ENCODE measurements at places on chromosomes 1 and 21. TPM values are rescaled to one million over a fixed set of nuclear protein-coding genes. Genes with fewer than 3 reads are reported as not detected.
A peak's percentile ranks its signal among the peaks of the same experiment; 100 is the strongest.

DNA sequence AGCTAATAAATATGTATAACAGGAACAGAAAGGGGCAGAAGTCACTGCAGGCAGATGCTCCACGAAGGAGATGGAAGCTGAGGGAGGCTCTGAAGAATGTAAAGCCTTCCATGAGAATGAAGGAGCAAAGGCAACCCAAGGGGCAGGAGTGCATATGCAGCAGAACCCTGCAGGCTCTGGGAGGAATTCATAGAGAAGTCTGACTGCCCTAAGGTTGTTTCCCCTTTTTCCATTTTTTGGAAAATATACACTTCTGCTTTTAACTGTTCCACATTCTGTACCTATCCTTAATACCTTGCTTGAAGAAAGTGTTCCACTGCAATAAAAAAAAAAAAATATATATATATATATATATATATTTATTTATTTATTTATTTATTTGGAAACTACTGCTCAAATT, 69.6 kb downstream of the CD34 start:
- no peak for DNase-seq

The EFNA1 gene
- total RNA-seq, result 24.6 TPM

DNA sequence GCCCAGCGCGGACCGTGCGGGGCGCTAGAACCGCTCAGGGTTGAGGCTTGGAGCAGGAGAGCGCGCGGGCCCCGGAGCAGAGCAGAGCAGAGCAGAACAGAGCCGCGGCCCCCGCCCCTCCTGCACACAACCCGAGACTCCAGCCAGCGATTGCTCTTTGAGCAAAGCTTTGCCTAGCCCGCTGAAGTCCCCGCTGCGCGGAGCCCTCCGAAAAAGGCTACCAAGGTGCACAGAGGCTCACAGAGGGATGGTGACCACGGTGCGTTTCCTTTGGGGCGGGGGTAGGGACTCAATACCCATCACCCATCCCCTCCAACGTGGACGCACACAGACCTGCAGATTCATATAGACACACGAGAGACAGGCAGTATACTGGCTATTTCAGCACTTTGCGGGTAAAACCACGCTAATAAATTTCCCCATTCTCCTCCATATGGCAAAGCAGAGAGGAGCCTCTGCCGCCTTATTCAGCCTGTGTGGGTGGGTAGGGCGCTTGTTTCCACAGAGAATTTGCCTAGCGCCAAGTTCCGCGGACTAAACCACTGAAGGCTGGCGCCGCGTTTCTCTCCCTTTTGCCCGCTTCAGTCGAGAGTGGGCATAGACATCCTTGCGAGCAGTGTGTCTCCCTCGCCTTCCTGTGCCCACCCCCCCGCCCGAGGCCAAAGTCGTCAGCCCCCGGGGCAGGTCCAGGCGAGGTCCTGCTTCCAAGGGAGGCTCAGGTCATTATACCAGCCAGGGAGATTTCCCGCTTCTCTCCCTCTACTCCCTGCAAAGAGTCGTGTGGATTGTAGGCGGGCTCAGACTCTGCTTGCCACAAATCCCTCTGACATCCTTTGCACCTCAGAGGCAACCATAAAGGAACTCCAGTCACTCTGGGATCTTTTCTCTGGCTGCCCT, 8.5 kb downstream of the HLX start:
- DNase-seq, result no peak

The AMPD1 gene
- total RNA-seq, result not detected

The MEGF6 gene
- total RNA-seq, result 5.1 TPM

The SYCP1 gene
- total RNA-seq, result not detected

The GRIK3 gene
- 0.17 TPM for total RNA-seq

DNA sequence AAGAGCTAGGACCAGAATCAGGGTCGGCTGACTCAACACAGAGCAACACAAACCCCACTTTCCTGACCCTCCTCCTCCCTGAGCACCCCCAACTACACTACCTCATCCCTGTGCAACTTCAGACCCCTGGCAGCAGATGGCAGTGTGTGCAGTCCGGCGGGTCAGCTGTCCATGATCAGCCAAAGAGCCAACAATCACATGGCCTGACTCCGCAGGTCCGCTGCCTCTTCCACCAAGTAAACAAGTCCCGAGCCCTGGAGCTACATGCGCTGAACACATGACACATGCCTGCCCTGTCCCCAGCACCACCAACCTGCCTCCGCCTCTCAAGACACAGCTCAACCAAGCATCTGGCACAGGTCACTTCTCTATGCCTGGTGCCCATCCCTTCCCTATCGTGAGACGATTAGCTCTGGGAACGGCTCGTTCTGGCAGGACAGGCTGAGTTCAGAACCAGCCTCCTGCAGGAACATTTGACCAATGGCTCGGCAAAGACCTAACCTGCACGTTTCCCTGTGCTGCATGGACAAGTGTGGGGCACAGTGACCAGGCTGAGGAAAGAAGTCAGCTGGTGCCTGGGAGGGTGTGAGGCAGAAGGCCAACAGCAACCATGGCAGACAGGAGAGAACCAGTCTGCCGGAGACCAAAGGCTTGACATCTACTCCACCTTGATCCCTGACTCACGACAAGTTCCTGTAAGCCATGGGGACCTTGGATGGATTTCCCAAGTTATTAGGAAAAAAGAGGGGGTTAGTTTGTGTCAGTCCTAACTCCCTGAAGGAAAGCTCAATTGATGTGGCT, 60.3 kb downstream of the CD46 start:
- peak; percentile 16 for DNase-seq

The CBR3 gene
- total RNA-seq, result 37.0 TPM

GRCh38 chr1:148160048-148160342, 7.9 kb upstream of the NBPF11 start:
- no peak for DNase-seq

GRCh38 chr1:245074898-245075297, 79.9 kb upstream of the KIF26B start:
- no peak for DNase-seq

The CELA3B gene
- not detected for total RNA-seq

GRCh38 chr1:26284597-26285347, 4.9 kb downstream of the SH3BGRL3 start:
- peak; percentile 99 for DNase-seq

The FCAMR gene
- not detected for total RNA-seq

GRCh38 chr1:230375780-230376179, 50.4 kb downstream of the PGBD5 start:
- DNase-seq, result no peak

DNA sequence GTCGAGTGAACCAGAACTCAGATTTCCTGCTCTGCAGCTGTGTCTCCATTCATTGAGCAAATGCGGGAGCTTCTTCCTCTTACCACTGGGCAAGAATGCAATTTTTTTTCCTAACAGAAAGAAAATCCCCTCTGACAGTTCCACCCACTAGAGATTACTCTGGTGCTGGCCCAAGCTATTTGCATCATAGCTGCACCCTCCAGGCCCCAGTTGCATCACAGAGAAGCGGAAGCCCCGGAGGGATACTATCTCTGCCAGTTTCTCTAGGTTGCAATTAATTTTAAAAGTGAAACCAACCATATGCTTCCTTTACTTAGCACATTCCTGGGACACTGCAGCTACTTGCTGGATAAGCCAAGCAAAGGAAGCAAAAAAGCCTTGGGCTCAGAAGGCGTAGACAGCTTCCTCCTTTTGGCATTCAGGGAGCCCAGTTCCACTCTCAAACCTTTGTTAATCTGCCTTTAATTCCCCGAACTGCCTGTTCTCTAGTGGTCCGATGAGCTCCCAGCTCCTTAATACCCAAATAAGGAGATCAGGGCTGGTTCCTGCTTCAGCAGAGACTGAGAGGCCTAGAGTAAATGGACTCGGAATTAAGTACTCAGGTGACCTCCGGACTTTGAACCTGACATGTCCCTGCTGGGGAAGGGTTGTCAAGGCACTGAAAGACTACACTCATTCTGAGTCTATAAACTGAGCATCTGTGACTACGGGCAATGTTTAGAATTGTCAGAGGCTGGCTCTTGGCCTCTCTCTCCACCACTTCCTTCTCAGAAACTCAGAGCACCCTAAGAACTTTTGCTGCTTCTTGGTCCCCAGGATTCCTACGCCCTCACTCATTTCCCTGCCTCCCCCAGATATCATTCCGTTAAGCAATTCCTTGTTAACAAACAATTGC, 72.5 kb upstream of the TNFSF18 start:
- peak; percentile 70 for DNase-seq

DNA sequence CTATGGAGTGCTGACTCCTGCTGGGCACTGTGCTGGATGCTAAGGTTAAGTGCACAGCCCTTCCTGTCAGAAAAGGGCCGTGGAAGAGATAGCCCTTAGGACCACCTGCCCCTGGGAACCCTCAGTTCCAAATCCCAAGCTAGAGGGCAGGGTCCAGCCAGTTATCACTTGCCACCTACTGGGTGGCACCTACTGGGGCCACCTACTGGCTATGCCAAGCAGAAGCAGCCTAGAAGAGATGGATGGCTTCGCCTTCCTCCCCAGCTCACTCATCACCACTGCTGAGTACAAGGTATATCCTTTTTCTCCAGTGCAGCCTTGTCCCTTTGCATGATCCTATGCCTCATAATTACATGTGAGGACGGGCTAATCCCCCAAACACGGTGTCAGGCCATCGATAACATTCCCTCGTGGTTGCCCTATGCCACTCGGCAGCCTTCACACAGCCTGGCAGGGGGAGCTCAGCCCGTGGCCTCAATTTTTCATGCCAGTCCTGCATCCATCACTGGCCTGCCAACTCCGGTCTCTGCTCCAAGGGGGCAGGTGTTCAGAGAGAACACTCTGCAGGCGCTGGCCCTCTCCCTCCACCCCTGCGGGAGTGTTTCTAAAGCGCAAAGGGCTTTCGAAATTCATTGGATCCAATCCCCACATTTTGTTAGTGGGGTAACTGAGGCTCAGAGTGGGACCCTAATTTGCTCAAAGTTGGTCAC, 49.0 kb downstream of the SYT2 start:
- peak; percentile 22 for DNase-seq

The SESN2 gene
- total RNA-seq, result 5.9 TPM

The TRIM62 gene
- total RNA-seq, result 5.4 TPM

- no peak for DNase-seq
Measured at GRCh38 chr1:217066794-217067193, 343.6 kb upstream of the ESRRG start.

- DNase-seq, result peak; percentile 37
Measured at GRCh38 chr21:25456672-25457071, 150.6 kb downstream of the MRPL39 start.

- DNase-seq, result no peak
Measured at GRCh38 chr1:46804027-46804889, 5.4 kb downstream of the CYP4B1 start.

- peak; percentile 46 for DNase-seq
Measured at GRCh38 chr1:211625040-211625439, 46.1 kb upstream of the SLC30A1 start.

DNA sequence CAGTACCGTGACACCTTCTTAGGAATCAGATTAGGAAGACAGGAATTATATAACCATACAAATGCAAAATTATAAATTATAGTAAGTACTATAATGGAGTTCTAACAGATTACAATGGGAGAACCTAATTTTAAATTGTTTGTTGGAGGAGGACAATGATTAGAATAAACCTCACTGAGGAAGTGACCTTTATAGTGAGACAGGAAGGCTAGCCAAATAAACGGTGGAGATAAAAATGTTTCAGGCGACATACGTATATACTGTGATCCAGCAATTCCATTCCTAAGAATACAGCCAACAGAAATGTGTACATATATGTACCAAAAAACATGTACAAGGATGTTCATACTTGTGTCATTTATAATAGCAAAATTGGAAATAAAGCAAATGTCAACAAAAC, 15.2 kb downstream of the SYNJ1 start:
- no peak for DNase-seq

DNA sequence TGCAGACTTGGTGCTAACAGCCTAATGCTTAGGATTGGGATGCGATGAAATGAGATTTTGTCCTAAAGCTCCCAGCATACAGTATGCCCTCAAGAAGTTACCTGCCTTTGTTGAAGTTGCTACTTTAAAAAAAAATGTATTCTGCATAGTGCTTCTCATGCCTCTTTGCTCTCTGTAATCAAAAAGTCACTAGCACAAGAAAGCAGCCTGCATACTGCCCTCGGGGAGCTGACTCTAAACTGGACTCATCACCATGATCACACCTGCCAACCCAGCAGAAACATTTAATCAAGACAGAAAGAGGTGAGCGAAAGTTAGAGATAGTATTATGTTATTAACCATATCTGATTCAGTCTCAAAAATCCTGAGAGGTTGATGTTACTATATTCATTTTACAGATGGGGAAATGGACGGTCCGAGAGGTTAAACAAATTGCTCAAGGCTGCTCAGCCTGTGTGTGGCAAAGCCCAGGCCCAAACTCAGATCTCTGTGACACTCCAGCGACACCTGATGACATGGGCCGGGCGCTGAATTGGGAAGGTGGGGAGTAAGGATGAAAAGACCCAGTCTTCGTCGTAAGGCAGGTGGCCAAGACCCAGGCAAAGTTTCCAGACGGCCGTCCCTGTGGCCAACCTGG, 1.1 kb downstream of the BATF3 start:
- DNase-seq, result no peak

- DNase-seq, result no peak
Measured at GRCh38 chr21:36684957-36685714, 13.8 kb upstream of the SIM2 start.
